HepG2 (cell line): ENCODE measurements at places on chromosomes 13 and 19.

- DNase-seq, result no peak
Measured at GRCh38 chr13:97435794-97436193, 1.8 kb downstream of the RAP2A start.

DNA sequence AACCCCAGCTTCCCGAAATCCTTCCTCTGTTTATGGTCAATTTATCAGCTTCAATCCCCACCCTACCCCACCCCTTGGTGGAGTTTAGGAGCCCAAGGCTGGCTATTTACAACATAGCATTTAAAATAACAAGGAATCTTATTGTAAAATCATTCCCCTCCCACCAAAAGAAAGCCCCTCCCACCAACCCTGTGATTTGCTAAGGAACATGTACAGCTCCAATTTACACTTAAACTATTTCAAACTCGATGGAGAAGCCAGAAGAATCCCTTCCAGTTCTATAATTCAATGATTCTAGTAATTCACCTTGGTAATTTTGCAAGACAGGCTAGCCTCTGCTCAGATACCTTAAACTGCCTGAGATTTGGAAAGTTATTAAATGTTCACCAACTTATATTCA is 3.0 kb downstream of the LATS2 start:
- no peak for DNase-seq

DNA sequence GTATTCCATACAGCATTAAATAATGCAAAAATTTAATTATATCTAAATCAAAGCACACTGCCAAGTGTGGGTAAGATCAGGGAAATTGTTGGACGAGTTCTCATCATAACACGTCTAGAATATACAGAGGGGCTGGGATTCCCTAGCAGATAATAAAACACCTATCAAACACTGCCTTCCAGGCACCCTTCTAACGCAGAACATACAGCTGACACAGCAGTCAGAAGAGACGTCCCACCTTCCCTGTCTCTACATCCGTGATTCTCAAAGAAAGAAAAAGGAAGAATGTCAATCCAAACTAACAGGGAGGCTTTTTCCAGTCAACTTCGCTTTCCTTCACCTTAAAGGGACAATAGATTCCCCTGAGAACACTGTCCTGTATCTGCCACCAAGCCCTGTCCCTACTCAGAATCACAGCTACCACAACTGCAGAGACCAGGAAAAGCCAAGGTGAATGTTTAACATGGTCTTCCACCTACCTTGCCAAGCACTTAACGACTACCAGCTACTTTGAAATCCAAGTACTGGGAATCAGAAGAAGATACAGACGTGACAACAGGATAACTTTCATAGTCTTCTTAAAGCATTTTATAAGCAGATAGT is 38.5 kb downstream of the TBC1D4 start:
- DNase-seq, result no peak

GRCh38 chr13:76912476-76912875 is 26.3 kb upstream of the KCTD12 start:
- DNase-seq, result no peak

DNA sequence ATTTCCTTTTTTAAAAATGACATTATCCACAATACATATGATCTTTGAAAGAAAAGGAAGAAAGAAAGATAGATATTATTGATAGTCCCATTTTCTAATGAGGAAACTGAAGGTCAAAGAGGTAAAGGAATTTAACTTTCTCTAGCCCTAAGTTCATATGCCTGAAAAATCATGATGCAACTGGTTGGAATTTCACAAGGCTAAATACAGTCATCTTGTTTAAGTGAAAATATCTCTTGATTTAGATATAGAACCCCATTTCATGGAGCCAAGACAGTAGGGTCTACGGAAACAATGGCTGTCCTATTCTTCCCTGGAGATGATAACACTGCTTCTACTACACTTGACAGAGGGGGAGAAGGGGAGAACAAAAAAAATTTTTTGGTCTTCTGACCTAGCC is 366.2 kb downstream of the DNAJC15 start:
- DNase-seq, result no peak

GRCh38 chr13:79647533-79647932 is 166.6 kb downstream of the NDFIP2 start:
- DNase-seq, result no peak

DNA sequence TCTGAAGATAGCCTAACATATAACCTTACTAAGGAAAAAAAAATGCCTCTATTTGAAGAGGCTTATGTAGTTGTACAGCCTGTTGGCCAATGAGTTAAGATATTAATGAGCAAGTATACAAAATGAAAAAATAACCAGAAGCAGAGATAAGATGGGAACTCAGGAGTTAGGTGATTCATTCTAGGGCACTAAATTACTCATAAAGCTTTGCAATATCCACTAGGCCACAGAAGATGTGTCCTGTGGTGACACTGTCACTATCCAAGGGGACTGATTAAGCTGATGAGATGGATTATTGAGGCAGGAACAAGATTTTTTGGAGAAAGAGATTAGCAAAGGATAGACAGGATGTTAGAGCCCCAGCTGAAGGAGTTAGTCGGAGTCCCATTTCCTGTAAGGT is 99.6 kb downstream of the LIG4 start:
- no peak for DNase-seq

- no peak for DNase-seq
Measured at GRCh38 chr13:24162604-24163003, 2.1 kb downstream of the SPATA13 start.

- peak; percentile 1 for DNase-seq
Measured at GRCh38 chr13:42807866-42808265, 26.5 kb downstream of the FAM216B start.
